ENCODE measurements at places on chromosomes 7 and 10.

- no peak for DNase-seq
Measured at GRCh38 chr7:100585511-100586265, at the start of gene LRCH4. LRCH4 (minus strand) TSS chr7:100586129; CDS start chr7:100586100, 29 bp downstream.

DNA sequence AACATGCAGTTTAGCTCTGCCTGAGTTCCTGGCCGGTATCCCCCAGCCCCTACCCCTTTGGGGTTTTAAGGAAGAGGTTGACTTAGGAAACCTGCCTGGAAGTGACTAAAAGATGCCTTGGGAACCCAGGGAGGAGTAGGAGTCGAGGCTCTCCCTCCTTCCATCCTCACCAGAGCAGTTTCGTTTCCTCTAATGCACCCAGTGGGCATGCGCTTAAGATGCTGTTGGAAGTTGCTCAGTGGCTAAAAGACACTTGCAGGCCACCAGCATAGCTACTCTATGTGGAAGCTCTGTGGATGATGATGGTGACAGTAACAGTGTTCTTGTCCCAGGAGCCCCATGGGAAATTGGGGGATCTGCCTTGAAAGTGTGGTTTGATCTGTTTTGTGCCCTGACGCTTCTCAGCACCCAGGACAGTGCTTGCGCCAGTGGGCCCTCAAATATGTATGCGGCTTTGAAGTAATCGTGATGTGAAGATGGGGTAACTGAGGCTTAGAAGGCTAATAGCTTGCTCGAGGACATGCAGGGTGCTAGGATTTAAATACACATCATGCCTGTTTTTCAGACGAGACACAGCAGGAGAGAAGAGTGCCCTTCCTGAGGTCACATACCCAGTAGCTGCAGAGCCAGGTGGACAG is 32.0 kb downstream of the TBATA start:
- no peak for DNase-seq

GRCh38 chr7:119320316-119320715 is 952.7 kb upstream of the KCND2 start:
- DNase-seq: no peak

DNA sequence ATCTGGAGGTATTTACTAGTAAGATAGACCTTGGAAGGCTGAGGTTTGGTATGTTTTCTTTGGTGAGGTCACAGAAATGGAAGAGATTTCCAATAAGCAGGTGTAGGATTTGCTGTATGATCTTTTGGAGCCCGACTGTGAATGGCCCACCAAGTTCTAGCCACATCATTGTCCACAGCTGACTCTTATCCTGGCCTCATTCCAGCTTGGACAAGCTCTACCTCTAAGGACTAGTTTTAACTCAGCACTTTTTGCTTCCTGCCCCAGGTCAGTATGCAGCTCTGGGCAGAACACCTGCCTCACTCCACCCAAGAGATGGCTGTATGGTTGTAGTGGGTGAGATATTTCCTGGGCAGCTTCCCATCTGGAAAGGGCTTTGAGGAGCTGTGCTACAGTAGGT is 6.1 kb upstream of the CPA4 start:
- no peak for DNase-seq

GRCh38 chr7:20158684-20159083 is 58.5 kb downstream of the MACC1 start:
- peak; percentile 32 for DNase-seq

DNA sequence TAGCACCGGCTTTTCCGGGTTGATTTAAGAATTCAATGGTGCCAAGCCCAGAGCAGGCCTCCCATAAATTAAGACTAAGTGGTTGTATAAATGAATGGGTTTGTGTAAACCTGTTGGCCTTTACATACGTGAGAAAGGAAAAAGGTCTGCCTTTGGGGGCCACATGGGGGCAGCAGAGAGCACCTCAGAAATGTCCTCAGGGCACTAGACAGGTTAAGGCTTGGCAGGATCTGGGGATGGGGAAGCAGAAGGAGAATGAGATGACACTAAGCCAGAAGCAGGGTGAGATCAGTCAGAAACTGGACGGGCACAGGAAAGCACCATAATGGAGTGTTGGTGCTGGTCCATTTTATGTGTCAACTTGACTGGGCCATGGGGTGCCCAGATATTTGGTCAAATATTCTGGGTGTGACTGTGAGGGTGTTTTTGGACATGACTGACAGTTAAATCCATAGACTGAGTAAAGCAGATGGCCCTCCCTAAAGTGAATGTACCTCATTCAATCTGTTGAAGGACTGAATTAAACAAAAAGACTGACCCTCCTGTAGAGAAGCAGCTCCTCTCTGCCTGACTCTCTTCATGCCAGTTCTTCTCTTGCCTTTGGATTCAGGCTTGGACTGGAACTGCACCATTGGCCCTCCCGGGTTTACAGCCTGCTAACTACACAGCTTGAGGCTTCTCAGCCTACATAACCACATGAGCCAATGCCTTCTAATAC is 58.9 kb downstream of the FRMPD2 start:
- peak; percentile 22 for DNase-seq

DNA sequence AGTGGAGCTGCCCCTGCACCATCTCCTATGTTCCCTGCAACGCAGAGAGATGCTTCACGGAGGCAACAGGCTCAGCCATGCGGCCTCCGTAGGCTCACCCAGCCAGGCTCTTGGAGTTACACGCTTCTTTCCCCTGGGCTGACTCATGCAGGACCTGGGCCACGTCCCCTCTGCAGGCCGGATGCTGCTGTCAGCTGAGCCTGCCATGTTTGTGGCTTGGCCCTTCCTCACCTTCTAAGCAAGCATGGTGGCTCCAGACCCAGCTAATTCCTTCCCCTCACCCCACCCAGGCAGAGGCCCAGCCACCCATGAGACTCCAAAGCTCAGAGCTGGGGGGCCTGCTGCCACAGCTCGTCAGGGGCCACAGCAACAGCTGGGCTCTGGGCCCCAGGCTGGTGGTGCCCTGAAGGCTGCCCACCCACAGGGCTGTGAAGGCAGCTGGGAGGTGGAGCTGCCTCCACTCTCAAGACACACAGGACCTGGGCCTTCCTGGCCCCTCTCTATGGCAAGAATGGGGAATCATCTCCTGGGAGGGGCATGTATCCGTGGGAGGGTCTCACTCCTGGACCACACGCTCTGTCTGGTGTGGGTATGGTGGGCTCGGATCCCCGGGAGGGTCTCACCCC is 219.6 kb downstream of the ELFN1 start:
- peak; percentile 78 for DNase-seq

DNA sequence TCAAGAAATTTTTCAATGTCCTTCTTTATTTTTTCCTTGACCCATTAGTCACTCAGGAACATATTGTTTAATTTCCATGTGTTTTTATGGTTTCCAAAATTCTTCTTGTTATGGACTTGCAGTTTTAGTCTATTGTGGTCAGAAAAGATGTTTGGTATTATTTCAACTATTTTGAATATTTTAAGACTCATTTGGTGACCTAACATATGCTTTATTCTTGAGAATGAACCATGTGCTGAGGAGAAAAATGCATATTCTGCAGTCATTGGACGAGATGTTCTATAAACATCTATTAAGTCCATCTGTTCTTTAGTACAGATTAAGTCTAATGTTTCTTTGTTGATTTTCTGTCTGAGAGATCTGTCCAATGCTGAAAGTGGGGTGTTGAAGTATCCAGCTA is 42.3 kb upstream of the MDFIC start:
- DNase-seq: peak; percentile 94

DNA sequence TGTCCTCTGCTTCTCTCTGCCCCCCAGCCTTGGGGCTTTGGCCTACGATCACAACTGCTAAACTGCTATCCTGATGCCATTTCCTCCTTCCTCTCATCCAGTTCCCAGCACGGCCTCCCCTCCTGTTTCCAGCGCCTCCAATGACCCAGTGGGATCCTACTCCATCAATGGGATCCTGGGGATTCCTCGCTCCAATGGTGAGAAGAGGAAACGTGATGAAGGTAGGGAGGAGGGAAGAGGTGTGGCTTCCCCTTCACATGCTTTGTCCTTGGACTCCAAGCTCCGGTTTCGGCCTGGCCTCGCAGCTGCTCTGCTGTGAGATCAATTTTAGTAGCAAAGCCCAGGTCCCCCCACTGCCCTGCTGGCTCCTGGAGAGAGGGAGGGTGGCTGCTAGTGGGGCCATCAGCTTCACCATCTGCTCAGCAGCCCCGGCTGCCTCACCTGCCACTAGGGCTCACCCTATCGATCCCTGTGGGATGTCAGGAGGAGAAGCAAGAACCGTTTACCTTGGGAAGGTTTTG is 35.8 kb downstream of the PAX2 start:
- DNase-seq: no peak

GRCh38 chr10:96524741-96525140 is 11.0 kb upstream of the TLL2 start:
- DNase-seq: no peak

GRCh38 chr7:126839624-126840023 is 413.1 kb downstream of the GRM8 start:
- DNase-seq: no peak

- DNase-seq: peak; percentile 8
Measured at GRCh38 chr10:47025253-47025539, 114.0 kb downstream of the PTPN20 start.

- no peak for DNase-seq
Measured at GRCh38 chr10:21919117-21919516, 84.4 kb downstream of the DNAJC1 start.

DNA sequence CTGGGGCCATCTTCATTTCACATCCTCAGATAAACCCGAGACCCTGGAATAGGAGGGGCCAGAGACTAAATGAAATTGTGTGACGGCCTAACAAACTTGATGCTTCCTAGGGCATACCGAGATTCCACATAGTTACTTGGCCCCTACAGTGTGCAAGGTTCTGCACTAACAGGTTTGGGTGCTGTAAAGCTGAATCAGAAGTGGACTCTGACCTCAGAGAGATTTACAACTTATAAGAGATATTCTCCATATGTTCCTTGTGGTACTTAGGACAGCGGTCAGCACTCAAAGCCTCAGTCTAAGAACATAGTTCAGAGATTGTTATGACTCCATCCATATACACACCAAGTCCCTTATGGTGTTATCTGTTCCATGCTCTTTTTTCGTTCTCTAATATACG is 55.1 kb upstream of the FHIP2A start:
- DNase-seq: no peak

GRCh38 chr7:33981671-33982424 is 76.5 kb downstream of the BMPER start:
- DNase-seq: peak; percentile 95

DNA sequence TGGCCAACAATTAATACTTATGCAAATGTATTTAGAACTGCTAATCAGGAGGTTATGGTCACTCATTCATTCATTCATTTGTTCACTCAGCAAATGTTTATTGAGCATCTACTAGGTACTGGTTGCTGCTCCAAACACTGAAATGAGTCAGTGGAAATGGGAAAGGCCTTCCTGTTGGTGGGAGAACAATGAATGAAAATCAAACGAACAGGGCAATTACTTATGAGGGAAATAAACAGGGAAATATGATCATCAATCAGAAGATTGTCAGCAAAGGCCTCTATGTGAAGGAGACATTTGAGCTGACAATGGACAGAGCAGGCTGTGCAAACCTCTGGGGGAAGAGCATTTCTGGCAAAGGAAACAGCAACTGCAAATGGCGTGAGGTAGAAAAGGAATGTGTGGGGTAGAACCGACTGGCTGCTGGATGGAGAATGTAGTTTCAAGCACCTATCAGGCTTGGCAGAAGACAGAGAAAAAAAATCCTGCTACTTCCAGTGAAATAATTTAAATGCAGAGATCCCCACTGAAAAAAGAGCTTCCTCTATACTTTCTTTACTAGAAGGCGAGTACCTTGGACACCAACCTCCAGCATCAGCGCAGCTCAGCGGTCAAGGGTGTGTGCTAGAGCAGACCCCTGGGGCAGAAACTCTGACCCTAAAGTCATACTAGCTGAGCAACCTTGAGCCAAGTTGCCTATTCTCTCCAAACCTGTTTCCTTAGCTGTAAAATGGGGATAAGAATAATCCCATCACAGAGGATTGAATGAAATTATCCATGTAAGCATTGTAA is 108.8 kb upstream of the EEPD1 start:
- DNase-seq: no peak

DNA sequence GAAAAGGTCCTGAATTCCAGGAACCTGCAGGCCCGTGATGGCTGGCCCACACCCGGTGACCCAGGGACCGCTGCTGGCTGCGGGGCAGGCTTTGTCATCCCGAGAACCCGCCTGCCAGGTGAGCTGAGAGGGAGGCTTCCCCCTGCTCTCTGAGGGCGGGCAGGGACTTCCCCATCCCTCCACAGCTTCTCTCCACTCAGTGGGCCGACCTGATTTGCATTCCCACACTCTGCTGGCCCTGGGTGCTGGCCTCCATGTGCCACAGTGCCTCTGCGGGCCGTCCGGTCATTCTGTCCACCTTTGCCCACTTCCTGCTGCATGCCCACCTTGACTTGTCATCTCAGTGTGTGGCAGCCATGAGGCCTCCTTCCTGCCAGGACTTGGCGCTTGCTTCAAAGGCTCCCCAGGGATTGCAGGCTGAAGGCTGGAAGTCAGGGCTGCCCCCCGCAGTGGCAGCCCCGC is 35.3 kb downstream of the PALD1 start:
- DNase-seq: no peak

DNA sequence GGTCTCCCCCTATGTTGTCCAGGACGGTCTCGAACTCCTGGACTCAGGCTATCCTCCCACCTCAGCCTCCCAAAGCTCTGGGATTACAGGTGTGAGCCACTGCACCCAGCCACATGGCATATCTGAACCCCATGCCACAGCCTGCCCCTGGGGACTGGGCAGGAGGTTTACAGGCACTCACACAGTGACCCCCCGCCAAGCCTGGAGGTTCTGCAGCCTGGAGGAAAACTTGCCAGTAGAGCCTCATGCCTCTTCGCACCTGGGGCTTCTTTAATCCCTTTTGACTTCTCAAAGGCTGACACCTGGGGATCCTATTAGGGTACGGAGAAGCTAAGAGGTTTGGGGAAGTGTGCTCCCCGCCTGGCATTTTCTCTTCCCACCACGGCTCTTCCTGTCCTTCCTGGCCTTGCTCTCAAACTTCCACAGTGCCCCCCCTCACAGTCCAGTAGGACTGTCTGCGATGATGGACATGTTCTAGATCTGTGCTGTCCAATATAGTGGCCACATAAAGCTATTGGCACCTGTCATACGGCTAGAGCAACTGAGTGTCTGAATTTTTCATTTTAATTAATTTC is 11.4 kb upstream of the KCP start:
- DNase-seq: no peak

GRCh38 chr10:110864662-110865140 is 7.0 kb upstream of the PDCD4 start:
- DNase-seq: no peak

- no peak for DNase-seq
Measured at GRCh38 chr7:150375662-150376521, 3.2 kb upstream of the ZNF775 start.
